ENCODE measurements at places on chromosomes 1 and 21.

DNA sequence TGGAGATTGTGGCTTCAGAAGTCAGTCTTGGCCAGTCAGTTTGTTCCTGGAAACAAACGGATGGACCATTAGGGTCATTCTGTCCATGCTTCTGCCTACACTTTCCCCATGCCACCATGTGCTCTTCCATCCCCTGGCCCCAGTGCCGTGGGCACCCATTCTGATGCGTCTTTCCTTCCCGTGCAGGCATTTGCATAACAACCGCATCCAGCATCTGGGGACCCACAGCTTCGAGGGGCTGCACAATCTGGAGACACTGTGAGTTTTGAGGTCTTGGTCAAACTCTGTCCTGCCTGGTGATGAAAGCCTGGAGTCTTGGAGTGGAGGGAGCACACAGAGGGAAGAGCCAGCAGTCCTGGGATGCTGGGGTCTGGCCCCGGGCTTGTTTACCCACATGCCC lies 61.1 kb downstream of the UBE2T start:
- DNase-seq: peak; percentile 50

- DNase-seq: peak; percentile 73
Observed at GRCh38 chr1:55214212-55214933, 791 bp downstream of the USP24 start.

GRCh38 chr1:54919367-54920359 lies 32.7 kb upstream of the DHCR24 start:
- DNase-seq: no peak

DNA sequence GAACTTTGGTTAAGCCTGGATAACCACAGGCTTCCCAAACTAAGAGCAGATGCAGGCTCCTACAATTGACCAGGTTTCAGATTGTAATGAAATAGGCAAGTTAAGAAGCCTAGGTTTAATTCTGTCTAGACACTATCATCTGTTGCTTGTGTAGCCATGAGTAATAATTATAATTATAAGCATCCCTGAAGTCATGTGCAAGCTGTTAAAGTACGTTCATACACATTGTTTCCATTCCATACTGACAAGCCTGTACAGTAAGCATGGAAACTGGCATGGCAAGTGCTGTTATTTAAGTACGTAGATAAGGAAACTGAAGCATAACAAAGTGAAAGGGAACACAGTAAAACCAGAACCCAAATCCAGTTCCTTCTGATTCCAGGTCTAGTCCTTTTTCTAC lies 557.2 kb upstream of the BEND5 start:
- DNase-seq: no peak

GRCh38 chr1:180860535-180860934 lies 52.2 kb upstream of the KIAA1614 start:
- DNase-seq: no peak

GRCh38 chr1:6261615-6261995 lies 707 bp upstream of the GPR153 start:
- no peak for DNase-seq

GRCh38 chr21:33402001-33402979 lies 923 bp upstream of the IFNGR2 start:
- DNase-seq: peak; percentile 87

GRCh38 chr21:23664193-23664694 lies 1943.0 kb downstream of the MRPL39 start:
- no peak for DNase-seq

DNA sequence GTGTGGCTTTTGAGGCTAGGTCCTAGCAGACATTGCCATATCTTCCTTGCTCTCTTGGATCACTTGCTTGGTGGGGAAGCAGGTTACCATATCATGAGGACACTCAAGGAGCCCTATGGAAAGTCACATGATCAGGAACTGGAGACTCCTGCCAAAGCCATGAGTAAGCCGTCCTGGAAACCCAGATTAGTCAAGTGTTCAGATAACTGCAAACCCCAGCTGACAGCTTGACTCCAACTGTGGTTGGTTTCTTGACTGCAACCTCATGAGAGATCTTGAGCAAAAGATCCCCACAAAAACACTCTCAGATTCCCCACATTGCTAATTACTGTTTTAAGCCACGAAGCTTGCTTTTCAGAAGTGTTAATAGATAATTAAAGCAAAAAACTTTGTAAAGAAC lies 58.6 kb downstream of the CACNA1E start:
- no peak for DNase-seq

DNA sequence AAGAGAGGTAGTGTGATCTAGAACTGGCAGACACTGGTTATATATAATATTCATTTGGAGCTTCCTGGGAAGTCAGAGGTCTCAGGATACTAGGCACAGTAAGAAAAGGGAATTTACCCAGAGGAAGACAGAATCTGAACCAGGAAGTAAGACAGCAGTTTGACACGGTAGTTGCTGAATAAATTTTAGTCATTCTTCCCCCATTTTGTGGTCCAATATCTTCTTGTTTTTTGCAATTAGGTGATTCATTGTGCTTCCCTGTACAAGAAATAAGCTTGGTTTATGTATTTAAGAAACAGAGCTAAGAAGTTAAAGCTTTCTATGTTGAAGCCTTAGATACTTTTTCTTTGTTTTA lies 1.3 kb downstream of the TMEM167B start:
- no peak for DNase-seq

- DNase-seq: no peak
Observed at GRCh38 chr1:93784538-93784937, 94.5 kb downstream of the DNTTIP2 start.

GRCh38 chr1:214997685-214998084 lies 84.9 kb upstream of the KCNK2 start:
- no peak for DNase-seq

- no peak for DNase-seq
Observed at GRCh38 chr1:57966340-57966739, 542.5 kb upstream of the DAB1 start.

GRCh38 chr1:181185461-181185860 lies 97.0 kb downstream of the IER5 start:
- DNase-seq: peak; percentile 53

DNA sequence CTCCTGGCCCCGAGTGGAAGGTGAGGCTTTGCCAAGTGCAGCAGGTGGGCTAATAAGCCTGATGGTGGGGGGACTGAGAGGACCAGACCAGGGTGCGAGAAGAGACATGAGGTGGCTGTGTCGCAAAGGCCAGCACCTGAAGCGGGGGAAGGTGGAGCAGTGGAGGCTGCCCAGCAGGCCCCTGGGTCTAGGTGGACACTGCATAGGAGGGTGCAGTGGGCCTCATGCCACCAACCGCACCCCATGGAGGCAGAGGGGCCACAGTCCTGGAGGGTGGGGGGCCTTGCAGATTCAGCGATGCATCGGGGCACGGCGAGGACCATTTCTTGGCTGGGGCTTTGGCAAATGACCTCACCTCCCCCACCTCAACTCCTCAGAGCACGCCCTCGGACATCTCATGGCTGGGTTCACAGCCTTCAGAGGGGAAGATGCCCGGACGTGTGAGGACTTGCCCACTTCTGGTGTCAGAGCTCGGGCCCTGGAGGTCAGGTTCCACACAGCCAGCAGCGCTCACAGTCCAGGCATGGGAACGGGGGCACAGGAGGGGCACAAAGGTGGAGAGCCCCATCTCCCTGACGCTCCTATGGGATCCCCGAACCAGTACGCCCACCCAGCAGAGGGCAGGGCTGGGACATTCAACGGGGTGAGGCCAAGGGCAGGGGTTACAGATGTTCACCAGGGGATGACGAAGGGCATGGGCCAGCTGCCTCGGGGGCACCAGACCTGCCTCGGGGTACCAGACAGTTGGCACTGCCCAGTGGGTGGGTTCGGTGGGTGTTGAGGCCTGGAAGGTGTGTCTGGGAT lies 35.4 kb downstream of the UBE2G2 start:
- DNase-seq: peak; percentile 59

DNA sequence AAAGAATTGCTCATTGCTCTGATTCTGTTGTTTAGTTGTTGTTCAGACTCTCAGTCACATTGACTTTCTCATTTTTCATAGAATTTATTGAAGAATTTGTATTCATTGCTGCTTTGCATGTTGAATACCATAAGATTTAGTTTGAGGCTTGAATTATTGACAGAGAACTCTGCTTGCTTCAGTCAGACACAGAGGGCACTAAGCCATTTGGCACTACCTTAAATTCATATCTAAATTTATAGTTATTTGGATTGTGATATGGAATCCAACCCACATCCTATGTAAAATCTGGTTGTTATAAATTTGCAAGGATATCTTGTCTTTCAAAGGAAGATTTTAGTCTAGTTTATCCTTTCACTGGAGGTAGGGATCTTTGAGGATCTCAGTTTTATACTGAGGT lies 1748.6 kb downstream of the BRINP3 start:
- no peak for DNase-seq

- DNase-seq: no peak
Observed at GRCh38 chr1:10802944-10803715, 6.7 kb upstream of the CASZ1 start.

DNA sequence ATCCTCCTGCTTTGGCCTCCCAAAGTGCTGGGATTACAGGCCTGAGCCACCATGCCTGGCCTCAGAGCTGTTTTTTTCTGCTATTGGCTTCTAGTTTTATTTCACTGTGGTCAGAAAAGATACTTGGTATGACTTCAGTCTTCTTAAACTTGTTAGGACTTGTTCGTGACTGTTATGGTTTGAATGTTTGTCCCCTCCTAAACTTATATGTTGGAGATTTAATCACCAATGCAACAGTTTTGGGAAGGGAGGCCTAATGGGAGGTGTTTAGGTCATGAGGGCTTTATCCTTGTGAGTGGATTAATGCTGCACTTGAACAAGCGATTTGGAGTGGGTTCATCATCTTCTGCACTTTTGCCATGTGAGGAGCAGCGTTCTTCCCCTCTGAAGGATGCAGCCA lies 24.5 kb upstream of the SOD1 start:
- DNase-seq: no peak

DNA sequence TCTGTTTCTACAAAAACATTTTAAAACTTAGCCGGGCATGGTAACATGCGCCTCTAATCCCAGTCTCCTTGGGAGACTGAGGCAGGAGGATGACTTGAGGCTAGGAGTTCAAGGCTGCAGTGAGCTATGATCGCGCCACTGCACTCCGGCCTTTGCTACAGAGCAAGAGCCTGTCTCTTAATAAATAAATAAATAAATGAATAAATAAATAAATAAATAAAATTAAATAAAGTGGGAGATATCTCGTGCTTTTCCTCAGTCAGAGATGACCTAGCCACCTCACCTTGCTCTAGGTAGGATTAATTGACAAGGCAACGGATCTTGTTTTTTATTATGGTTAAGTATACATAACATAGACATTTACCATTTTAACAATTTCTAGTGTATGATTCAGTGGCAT lies 14.3 kb upstream of the BRWD1 start:
- DNase-seq: no peak

- no peak for DNase-seq
Observed at GRCh38 chr1:208150833-208151458, 93.2 kb downstream of the PLXNA2 start.

- DNase-seq: no peak
Observed at GRCh38 chr1:20321573-20321972, 30.9 kb downstream of the VWA5B1 start.
